T-helper 17 cell (primary cell): ENCODE measurements at places on chromosomes 1 and 21. TPM values are rescaled to one million over a fixed set of nuclear protein-coding genes. Genes with fewer than 3 reads are reported as not detected.

DNA sequence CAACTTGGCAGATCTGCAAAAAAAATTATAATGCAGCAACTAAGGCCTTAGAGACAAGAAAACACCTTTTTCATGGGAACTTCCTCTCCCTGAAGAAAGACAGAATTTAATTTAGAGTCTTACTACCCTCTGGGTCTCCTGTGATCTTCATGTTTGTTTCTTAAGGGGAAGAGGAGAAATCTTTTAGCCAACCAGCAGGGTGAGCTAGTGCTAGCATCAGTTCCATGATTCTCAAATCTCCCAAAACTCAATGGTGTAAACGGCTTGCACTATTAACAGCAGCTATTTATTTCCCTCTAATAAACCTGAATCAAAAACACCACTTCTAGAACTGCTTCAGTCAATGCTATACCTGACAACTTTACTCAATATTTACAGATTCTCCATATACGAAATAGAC, 3.8 kb downstream of the ZNF644 start:
- DNase-seq = no peak

GRCh38 chr1:66245691-66246090, 288.3 kb upstream of the SGIP1 start:
- DNase-seq = no peak

Gene PAX7
- total RNA-seq = not detected

- DNase-seq = no peak
Observed at GRCh38 chr1:36183309-36183856, 27.4 kb downstream of the MAP7D1 start.

DNA sequence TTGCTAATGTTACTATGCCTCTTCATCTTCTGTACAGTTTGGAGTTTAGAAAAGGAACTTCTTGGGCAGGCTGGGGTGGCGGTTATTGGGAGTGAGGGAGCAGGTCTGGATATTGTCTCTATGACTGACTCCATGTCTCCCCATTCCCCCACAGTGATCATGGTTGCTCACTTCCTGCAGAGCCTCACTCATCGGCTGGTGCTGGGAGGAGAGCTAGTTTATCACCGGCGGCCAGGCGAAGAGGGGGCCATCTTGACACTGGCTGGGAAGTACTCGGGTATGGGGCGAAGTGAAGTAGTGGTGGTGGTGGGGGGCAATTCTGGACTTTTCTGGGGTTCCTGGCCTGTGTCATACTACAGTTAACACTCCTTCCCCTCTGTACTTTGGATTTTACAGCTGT, 2.2 kb downstream of the TOMM40L start:
- no peak for DNase-seq

Gene UBL4B
- total RNA-seq = not detected

DNA sequence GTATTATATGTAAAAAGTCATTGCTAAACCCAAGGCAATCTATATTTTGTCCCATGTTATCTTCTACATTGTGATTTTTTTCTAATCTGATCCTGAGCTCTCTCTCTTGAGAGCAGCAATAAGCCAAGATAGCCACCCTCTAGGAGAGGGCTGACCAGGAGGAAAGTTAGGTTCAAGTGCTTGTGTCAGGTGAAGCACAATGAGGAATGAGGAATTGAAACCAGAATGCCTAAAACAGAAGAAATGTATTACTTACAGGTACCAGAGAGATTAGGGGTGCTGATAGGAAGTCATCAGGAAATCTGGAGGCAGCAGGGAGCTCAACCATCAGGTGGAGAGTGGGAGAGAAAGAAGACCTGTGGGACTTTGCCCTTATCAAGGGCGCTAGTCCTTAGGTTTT, 85.5 kb upstream of the BARHL2 start:
- no peak for DNase-seq

Gene LCE6A
- total RNA-seq = not detected

Gene NPR1
- not detected for total RNA-seq

GRCh38 chr1:198903203-198903602, 264.4 kb downstream of the PTPRC start:
- no peak for DNase-seq

GRCh38 chr1:221727146-221728036, 14.5 kb downstream of the DUSP10 start:
- no peak for DNase-seq

GRCh38 chr1:230176871-230177411, 109.9 kb downstream of the GALNT2 start:
- DNase-seq = no peak

DNA sequence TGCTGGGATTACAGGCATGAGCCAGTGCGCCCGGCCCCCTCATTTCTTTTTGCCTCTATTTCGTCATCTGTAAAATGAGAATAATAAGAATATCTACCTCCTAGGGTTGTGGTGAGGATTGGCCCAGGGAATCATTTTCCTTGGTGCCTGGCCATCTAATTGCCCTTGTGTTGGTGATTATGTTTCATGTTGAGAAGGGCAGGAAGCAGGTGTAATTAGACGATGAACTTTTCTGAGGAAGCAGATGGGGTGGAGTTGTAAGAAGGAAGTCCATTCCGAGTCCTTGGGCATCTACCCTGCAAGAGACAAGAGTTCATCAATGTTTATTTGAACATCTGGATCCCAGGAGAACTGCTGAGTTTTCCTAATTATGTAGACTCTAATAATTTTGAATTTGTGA, 38.7 kb upstream of the NEK2 start:
- DNase-seq = no peak

DNA sequence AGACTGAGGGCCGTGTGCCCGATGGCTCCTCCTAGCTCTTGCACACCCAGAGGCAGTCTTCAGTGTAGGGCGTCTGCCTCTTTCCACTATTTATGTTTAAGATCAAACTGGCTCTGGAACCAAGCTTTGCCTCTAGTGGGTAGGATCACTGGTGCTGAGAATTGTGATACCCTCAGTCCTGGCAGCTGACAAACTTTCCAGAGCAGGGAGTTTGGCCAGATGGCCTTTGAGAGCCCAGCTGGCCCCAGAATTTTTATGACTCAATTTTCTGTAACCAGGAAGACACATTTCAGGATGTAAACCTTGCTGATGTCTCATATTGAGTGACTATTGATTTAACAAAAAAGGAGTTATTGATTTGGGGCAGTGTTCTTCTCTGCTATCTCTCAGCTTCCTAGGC, 6.7 kb downstream of the COQ8A start:
- no peak for DNase-seq

Gene SLAMF8
- 0.44 TPM for total RNA-seq

DNA sequence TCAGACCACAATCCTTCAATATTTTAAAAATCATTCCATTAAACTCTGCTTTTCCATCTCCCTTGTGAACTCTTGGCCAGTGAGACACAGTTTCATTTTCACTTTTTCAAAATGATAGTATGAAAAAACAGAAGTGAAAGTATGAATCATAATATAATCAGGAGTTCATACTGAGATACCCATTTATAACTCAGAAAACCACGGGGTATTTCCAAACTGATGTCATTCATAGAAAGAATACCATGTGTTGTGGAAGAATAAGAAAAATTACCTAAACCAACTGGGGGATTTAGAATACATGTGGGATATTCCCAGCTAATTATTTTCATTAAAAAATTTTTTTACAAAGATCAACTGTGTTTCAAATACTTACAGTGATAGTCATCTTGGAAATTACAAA, 149.9 kb downstream of the MRPL39 start:
- no peak for DNase-seq

GRCh38 chr1:194959795-194960194, 1648.4 kb downstream of the KCNT2 start:
- no peak for DNase-seq

GRCh38 chr1:172770071-172770470, 111.2 kb downstream of the FASLG start:
- no peak for DNase-seq

Gene EXTL1
- not detected for total RNA-seq
